Skeletal muscle tissue (tissue), 5 donors: ENCODE measurements at places on chromosomes 3 and 15. TPM values are rescaled to one million over a fixed set of nuclear protein-coding genes. Genes with fewer than 3 reads are reported as not detected.

The CCDC39 gene
- total RNA-seq = not detected

The RFT1 gene
- total RNA-seq = 8.4 TPM

The CKMT1B gene
- total RNA-seq = under 0.01 TPM

The CLEC3B gene
- total RNA-seq = 129 TPM

The PLSCR2 gene
- not detected for total RNA-seq

The CCDC13 gene
- total RNA-seq = not detected

The ZNF619 gene
- total RNA-seq = 8.4 TPM

The RHOV gene
- total RNA-seq = 1.0 TPM

The STRC gene
- total RNA-seq = under 0.01 TPM

The C3orf49 gene
- total RNA-seq = not detected

The GOLGA8O gene
- total RNA-seq = 1.6 TPM

The PLCH1 gene
- total RNA-seq = 0.52 TPM

The TRA2B gene
- 136 TPM for total RNA-seq

The IQCF5 gene
- total RNA-seq = not detected

The CAMKV gene
- total RNA-seq = not detected

The ZPLD1 gene
- not detected for total RNA-seq

The SLC12A1 gene
- total RNA-seq = not detected

The SCN11A gene
- 2.6 TPM for total RNA-seq

The CTXN2 gene
- total RNA-seq = not detected

The MME gene
- total RNA-seq = 12.5 TPM

The SPINK8 gene
- not detected for total RNA-seq

The NPAP1 gene
- total RNA-seq = not detected

The NMNAT3 gene
- 4.2 TPM for total RNA-seq

The CPNE9 gene
- total RNA-seq = 0.52 TPM

The GSK3B gene
- 30.3 TPM for total RNA-seq

The SERINC4 gene
- total RNA-seq = under 0.01 TPM

The USP13 gene
- 26.1 TPM for total RNA-seq

The EHHADH gene
- 1.0 TPM for total RNA-seq

The LRRC28 gene
- total RNA-seq = 17.2 TPM

The EEF1AKMT4 gene
- total RNA-seq = 2.1 TPM

The PLS1 gene
- total RNA-seq = not detected

The PRSS50 gene
- not detected for total RNA-seq

The GOLGA6L22 gene
- not detected for total RNA-seq

The SCN5A gene
- total RNA-seq = 1.6 TPM

The KLHL6 gene
- 1.0 TPM for total RNA-seq

The GP9 gene
- not detected for total RNA-seq

The KIF7 gene
- 4.7 TPM for total RNA-seq

The STARD5 gene
- 2.1 TPM for total RNA-seq

The PLAAT1 gene
- 14.6 TPM for total RNA-seq

The EFHB gene
- not detected for total RNA-seq

The AMIGO3 gene
- total RNA-seq = under 0.01 TPM

The SH3BP5 gene
- 24.0 TPM for total RNA-seq

The TICRR gene
- 1.6 TPM for total RNA-seq

The EIF1B gene
- total RNA-seq = 17.2 TPM

The SI gene
- not detected for total RNA-seq

The GABRR3 gene
- total RNA-seq = not detected

The SPSB4 gene
- total RNA-seq = 12.0 TPM

The VEPH1 gene
- 1.0 TPM for total RNA-seq

The PP2D1 gene
- total RNA-seq = not detected

The ATP8B4 gene
- 15.1 TPM for total RNA-seq

The OIP5 gene
- 3.7 TPM for total RNA-seq
